ENCODE measurements at places on chromosomes 6 and 20.

GRCh38 chr6:29602564-29603361 is 17.8 kb downstream of the OR2H2 start:
- no peak for DNase-seq

DNA sequence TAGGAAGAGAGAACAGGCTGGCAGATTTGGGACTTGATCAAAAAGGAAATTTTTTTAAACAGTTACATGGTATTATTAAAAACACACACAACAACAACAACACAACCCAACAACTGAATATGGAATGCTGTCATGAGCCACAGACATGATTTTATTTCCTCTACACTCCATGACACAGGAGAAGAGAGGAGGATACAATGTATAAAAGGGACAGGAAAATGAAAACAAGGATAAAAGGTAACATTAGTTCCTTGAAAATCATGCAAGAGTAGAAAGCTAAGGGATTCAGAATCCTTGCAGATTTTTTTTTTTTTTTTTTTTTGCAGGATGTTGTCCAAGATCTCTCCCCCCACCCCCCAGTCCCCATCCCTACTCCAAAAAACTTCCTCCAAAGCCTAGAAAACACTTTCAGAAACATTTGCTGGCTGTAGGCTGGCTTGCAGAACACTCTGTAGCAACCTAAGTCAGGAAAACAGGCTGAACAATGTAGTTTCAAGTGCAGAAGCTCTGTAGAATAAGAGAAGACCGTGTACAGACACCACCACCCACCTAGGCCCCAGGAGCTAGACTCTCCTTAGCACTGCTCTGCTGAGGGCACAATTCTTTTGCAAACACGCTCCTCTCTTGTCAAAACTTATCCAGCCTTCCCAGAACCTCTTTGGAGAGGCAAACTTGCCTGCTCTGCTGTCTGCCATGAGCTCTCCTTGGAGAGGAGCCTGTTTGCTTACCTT is 845 bp downstream of the ZMYND8 start:
- DNase-seq = no peak

GRCh38 chr6:145372671-145373151 is 362.6 kb downstream of the EPM2A start:
- no peak for DNase-seq

DNA sequence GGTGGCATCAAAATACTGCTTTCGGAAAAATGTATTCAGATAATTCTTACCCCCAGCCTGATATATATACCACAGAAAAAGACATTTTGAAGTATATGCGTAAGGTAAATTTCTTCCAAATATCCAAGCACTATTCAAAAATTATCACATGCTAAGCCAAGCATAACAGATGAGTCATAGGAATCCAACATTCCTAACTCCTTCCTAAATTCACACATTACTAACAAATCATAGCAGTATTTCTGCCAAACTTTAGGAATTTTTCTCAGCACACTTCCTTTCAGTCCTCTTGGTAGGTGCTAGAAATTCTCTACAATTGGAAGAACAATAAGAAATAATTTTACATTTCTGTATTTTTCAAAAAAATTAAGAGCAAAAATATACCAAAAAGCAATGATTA is 417.5 kb downstream of the EYS start:
- no peak for DNase-seq

DNA sequence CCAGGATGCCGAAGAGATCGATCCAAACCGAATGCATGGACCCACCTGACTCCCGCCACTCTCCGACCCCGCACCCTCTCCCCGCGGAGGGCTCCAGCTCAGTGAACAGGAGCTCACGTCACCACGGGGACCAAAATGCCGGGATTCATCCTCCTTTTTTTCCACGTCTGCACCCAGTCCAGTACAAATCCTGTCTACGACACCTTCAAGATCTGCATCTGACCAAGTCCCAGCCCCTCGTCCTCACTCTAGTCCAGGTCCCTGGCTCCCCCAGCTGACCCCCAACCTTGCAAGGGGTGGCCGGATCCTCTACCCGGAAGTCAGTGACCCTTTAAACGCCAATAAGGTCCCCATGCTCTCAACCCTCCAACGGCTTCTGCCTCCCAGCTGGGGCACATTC is 92.8 kb upstream of the QKI start:
- DNase-seq = no peak

DNA sequence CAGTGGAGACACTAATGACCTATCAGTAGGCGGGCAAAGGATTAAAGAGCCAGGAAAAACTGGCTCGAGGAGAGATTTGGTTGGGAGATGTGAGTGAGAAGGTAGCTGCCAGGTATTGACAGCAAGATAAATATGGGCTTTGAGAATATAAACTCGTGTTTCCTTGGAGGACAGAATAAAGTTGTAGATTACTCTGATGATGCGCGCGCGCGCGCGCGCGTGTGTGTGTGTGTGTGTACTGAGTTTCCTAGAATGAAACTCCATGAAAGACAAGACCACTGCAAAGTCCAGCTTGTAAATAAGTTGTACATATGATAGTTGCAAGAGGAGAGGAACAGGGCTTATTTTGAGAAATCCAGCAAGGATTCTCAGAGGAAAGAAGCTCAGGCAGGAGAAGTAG is 13.3 kb upstream of the TREM2 start:
- no peak for DNase-seq

- DNase-seq = no peak
Observed at GRCh38 chr20:53889411-53890148, 180.8 kb downstream of the BCAS1 start.

- DNase-seq = no peak
Observed at GRCh38 chr6:162463576-162463975, 264.0 kb downstream of the PRKN start.

DNA sequence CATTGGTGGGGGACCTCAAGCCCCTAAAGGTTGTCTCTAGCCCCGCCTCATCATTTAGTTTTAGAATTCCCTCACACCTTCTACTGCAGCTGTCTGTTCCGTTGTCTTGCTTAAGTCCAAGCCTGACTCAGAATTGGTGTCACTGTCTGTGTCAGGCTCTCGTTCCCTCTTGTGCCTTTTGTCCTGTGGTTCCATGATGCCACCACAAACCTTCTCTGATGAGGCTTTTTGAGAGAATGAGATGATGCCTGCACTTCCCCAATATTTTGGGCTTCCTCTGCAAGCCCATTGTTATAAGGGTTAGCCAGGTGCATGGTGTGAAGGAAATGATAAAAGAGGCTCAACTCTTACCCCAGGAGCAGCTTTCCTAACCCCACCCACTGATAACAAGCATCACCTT is 8.1 kb upstream of the AKIRIN2 start:
- no peak for DNase-seq

- DNase-seq = no peak
Observed at GRCh38 chr20:796921-797320, 28.6 kb upstream of the SLC52A3 start.

DNA sequence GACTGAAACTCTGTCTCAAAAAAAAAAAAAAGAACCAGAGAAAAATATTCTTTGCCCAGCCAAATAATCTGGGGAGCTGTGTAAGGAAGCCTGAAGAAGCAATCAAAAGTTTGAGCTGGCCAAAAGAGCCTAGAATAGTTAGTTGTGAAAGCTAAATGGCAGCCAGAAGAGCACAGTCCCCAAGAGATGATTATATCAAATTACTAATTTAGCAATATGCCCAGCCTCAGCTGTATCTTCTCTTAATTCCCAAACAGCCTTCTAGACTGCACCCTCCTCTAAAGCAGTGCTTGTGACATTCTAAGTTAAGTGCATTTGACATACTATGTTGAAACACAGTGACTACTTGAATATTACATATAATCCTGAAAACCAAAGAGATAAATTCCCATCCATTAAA is 38.9 kb downstream of the CDK19 start:
- DNase-seq = no peak

DNA sequence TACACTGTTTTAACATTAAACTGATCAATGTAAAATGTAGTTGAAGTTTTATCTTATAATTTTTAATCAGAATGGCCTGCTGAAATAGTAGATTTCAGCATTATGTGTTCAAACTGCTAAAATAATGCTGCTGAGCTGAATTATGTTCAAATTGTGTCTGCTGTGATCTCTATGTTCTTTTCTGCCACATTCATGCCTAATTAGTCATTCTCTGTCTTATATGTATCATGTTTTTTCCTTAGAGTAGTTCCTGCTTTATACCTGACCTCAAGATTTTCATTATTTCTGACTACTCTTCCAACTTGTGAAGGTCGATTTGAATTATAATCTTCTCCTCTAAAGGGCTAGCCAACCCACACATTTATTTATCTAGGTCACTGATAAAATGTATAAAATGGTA is 476.7 kb upstream of the EPHA7 start:
- no peak for DNase-seq

- no peak for DNase-seq
Observed at GRCh38 chr20:18077157-18077556, 19.4 kb upstream of the OVOL2 start.

- no peak for DNase-seq
Observed at GRCh38 chr6:157527471-157527907, 146.5 kb downstream of the ZDHHC14 start.

- DNase-seq = no peak
Observed at GRCh38 chr6:94893327-94893726, 684.0 kb upstream of the MANEA start.

GRCh38 chr6:89161326-89162046 is 15.6 kb downstream of the PM20D2 start:
- no peak for DNase-seq

- DNase-seq = no peak
Observed at GRCh38 chr20:12058216-12058615, 140.5 kb downstream of the BTBD3 start.

GRCh38 chr6:97067045-97067444 is 142.5 kb downstream of the KLHL32 start:
- no peak for DNase-seq

DNA sequence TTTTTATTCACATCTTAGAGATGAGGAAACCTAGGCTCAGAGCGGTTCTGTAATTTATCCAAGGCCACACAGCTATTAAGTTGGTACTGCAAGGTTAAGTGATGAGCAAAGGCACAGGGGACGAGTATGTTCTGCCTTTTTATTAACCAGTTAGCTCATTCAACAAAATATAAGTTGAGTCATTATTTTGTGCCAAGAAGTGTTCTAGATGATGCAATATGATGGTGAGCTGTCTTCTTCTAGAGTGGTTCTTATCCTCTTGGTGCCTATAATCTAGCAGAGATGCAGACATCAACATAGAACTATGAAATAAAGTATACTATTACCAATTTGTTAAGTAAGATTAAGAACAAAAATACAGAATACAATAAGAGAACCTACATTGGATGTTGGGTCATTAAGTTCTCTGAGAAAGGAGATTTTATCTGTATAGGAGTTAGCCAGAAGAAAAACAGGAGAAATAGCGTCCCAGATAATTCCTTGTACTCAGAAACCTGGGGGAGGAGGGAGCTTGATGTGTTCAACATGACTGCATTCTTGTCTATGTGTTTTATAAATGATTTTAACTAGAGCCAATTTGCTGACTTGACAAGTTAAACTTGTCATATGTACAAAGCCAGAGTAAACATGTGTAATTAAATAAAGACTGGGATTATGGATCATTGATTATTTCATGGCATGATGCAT is 122.3 kb downstream of the TBXT start:
- no peak for DNase-seq

DNA sequence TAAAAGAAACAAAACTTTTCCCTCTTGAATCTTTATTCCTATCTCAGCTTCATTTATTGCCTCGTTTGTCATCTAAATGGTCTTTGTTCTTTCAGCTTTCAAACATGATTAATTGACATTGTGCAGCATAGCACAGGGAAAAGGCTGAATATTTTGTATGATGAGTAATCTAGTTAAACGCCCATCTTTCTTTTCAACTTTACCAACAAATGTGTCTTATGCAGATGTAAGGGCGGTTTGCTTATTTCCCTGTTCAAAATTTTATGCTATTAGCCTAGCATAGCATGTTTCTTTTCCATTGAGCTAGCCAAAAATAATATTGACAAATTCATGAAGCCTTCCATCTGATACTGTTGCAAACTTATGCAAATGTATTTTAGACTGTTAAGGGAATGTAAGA is 176.4 kb upstream of the AKAP12 start:
- DNase-seq = no peak

- DNase-seq = no peak
Observed at GRCh38 chr6:2103765-2104523, 141.5 kb downstream of the GMDS start.

- DNase-seq = no peak
Observed at GRCh38 chr6:118639054-118639964, 12.1 kb downstream of the CEP85L start.

GRCh38 chr6:30002871-30003270 is 58.2 kb upstream of the POLR1H start:
- DNase-seq = no peak

DNA sequence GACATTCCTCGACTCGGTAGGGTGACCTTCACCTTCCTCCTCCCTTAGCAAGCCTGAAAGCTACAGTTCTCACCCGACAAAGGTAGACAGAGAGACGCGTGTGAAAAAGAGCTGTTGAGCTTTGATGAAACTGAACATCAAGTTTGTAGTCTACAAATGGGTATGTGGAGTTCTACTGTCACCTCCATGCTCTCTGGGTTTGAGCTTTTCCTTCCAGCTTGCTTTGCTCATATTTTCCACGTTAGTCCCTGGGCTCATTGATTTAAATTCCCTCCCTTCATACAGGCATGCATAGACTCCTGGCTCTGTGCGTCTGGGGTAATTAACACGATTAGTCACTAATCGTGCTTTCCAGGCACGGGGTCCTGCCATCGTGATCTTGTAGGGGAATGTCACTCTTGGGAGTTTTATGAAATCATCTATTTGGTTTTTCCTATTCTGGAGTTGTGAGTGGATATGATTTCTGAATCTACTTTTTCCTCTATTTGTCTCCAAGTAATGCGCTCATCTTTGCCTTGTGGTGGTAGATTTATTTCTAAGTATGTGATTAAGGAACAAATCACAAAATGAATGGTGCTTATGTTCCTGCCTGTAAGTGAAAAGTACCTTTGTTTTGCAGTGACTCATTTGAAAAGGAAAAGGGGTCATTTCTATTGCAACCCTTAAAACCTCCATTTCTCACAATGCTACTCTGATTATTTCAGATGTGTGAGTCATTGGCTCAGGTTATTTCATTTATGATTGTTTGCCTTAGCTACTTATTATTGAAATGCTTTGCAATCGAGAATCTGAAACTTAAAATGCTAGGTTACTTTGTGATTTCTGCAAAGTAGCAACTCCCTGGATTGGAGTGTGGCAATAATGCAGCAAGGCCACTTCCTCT is 154.6 kb downstream of the ZDHHC14 start:
- no peak for DNase-seq

DNA sequence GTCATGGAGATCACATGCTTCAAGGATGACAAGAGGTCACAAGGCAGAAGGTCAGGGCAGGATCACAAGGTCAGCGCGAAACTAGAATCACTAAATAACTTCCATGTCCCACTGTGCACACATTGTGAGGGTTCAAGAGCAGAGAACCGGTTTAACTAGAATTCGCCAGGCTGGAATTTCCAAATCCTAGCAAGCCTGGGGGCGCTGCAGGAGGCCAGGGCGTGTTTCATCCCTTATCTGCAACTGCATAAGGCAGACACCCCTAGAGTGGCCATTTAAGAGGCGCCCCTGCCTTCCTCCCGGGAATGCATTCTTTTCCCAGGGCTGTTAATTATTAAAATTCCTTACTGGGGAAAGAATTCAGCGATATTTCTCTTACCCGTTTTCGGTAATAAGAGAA is 40.2 kb upstream of the SLC22A1 start:
- DNase-seq = no peak

Data from left forelimb (tissue), 1 donor.